ENCODE measurements at places on chromosomes 1 and 21.

GRCh38 chr21:28489821-28490350 lies 502.8 kb downstream of the LTN1 start:
- no peak for DNase-seq

- no peak for DNase-seq
Observed at GRCh38 chr1:240462766-240463395, 149.1 kb downstream of the GREM2 start.

DNA sequence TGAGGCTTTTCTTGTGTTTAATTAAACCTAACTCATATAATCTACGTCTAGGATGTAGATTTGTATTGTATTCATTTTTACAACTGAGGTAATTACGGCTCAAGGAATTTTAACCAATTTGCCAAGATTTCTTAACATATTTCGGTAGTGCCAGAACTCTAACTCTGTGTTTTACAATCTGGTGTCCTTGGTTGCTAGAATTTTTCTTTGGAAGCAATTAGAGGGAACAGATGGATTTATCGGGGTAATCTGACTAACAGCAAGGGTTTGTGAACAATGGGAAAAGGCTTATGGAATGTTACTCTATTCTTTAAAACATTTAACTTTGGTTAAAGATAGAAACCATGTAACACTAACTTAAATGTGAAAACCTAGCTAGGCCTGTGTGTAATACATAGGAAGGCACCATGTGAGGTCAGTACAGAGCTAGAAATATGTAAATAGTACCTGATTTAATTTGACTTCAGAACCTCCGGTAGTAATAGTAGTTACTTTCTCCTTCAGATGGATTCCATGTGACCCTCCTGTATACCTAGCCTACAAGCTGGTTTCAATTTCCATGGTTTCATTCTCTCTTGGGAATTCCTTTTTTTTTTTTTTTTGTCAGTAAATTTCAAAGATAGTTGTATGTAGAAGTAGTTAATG lies 1.2 kb downstream of the MTF2 start:
- no peak for DNase-seq

DNA sequence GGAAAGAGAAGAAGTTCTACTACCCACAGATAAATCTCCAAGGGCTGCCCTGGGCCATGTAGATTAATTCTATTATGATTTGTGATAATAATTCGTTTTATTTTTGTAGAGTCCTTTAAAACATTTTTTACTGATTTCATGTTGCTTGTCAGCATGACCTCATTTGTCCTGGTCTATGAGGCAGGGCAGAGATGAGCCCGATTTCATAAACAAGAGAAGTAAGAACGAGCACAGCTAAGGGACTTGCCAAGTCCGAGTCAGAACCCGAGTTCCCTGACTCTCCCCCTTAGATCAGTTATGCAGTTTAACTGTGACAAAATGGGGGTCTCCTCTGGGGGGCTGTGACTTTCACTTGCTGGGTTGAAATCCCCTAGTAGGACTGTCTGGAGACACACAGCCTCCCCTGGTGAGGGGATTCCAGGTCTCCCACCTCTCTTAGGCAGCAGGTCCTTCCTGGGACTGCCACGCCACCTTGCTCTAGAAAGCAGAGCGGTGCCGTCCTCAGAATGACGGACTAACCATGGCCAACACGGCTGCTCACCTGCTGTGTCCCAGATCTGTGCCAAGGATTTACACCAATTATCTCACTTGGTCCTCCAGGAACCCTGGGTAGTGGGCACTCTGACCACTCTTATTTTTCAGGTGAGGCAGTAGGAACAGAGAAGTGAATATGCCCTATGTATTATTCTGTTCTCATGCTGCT lies 31.0 kb upstream of the SOX13 start:
- no peak for DNase-seq

GRCh38 chr1:172915271-172915670 lies 135.5 kb downstream of the TNFSF18 start:
- no peak for DNase-seq

DNA sequence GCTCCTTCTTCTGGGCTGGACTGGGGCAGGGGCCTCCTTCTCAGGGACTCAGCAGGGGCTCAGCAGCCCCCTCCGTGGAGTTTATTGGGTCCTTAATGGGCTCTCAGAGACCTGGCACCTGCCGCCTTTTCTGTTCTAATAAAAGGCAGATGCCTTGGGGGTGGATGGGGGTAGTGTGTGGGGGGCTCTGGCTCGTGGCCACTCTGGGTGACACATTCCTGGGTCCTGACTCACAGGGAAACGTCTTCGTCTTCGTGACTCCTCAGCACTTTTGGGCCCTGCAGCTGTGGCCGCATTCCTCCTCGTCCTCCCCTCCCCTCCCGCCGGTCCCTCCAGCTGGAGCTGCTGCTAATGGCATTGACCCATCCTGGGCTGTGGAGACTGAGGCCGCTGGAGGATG lies 107.8 kb upstream of the WNT4 start:
- no peak for DNase-seq

DNA sequence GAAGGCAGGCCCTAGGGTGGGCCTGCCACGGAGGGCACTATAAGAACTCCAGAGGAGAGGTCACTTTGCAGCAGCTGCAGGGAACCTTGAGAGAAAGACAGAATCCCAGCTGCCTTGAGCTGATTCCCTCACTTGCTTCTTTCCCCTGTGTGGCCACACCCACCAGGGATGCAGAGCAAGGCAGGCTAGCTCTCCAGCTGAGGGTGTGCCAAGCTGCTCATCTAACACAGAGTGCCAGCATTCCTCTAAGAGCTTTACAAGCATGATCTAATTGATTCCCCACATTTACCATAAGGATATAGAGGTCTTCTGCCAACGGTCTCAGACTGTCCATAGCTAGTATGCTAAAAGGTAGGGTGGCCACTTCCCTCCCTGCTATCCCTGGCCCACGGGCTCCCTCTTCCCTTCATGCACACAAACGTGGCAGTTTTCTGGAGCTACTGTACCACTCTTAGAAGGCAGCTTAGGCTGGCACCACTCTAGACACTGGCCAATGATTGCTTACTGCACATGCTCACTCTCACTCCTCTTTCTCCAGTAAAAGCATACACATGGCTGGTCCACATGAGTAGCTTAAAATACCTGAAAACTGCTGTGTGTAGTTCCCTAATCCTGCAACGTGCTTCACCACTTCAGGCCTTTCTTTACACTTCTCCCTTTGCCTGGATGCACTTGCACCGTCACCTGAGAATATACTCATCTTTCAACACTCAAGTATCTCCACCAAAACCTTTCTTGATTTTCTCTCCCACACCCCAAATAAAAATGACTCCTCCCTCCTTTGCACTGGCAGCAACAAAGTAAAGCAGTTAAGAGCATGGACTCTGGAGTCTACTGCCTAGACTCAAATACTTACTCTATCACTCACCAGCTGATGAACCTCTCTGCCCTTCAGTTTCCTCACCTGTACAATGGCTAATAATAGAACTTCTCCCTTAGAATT lies 57.7 kb downstream of the DMAP1 start:
- DNase-seq, result no peak

GRCh38 chr1:29271724-29272123 lies 35.4 kb downstream of the PTPRU start:
- DNase-seq, result no peak
